ENCODE measurements at places on chromosomes 7 and 10.

GRCh38 chr10:62692085-62692484, 112.4 kb upstream of the ADO start:
- no peaks in the 10 kb centered on the region for H3K27me3 ChIP-seq
- no peak overlapping the region for H3K27ac ChIP-seq
- no peak overlapping the region for H3K4me3 ChIP-seq
- H3K36me3 ChIP-seq: no peaks in the 10 kb centered on the region

- DNase-seq: no peak
- no peak overlapping the region for H3K27ac ChIP-seq
- H3K36me3 ChIP-seq: no peaks in the 10 kb centered on the region
- H3K4me1 ChIP-seq: no peaks in the 10 kb centered on the region
- no peaks in the 10 kb centered on the region for H3K27me3 ChIP-seq
- H3K4me3 ChIP-seq: no peak overlapping the region
These were observed 233.5 kb downstream of the TMEM26 start for GRCh38 chr10:61219696-61220095.

- no peak within 1 kb of the TSS for H3K27ac ChIP-seq
- DNase-seq: peak; percentile 62
- H3K4me1 ChIP-seq: peaks cover 4% of the 10 kb centered on the region
- no peaks in the 10 kb centered on the region for H3K36me3 ChIP-seq
These were observed at the start of gene HOGA1 for GRCh38 chr10:97584060-97584797. Gene HOGA1 (plus strand): TSS chr10:97584389. CDS start chr10:97584704, 315 bp downstream.

- no peak overlapping the region for H3K4me3 ChIP-seq
- H3K4me1 ChIP-seq: no peaks in the 10 kb centered on the region
- DNase-seq: no peak
- no peaks in the 10 kb centered on the region for H3K27me3 ChIP-seq
- no peak overlapping the region for H3K27ac ChIP-seq
These were observed 1006.3 kb downstream of the SORCS1 start for GRCh38 chr10:106158241-106158640.

- H3K27ac ChIP-seq: no peak overlapping the region
- DNase-seq: no peak
- no peaks in the 10 kb centered on the region for H3K36me3 ChIP-seq
- no peaks in the 10 kb centered on the region for H3K4me1 ChIP-seq
These were observed 25.6 kb upstream of the ADGRA1 start for GRCh38 chr10:133062085-133062484.

DNA sequence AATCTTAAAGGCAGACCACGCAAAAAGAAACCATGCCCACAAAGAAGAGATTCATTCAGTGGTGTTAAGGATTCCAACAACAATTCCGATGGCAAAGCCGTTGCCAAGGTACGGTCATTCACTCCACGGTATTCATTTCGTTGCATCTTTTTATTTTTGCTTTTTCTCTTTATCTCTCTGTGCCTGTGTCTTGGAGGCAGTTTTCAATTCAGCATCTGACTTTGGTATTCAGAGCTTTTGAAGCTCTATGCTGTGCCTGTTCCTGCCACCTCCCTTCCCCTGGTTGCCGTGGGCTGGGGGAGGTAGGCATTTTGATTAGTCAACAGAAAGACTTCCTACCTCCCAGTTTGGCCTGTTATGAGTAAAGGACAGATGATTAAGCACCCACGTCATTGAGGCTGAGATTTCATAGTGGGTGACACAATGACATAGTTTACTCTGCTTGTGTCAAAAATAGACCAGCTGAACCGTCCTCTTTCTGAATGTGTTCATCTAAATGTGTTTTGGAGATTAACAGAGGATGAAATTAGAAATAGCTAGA, 149.5 kb downstream of the ARID5B start:
- peaks cover 53% of the 10 kb centered on the region for H3K36me3 ChIP-seq
- H3K4me3 ChIP-seq: peak overlapping the region; percentile 94
- H3K27ac ChIP-seq: peak overlapping the region; percentile 91
- no peaks in the 10 kb centered on the region for H3K27me3 ChIP-seq
- peaks cover 77% of the 10 kb centered on the region for H3K4me1 ChIP-seq
- peak; percentile 96 for DNase-seq

All from GM23248 (cell line).